ENCODE measurements at places on chromosomes 3 and 15.

GRCh38 chr3:111848283-111848682, 10.8 kb upstream of the PHLDB2 start:
- no peak for DNase-seq

- no peak for DNase-seq
Observed at GRCh38 chr15:80183886-80184285, 31.1 kb downstream of the FAH start.

GRCh38 chr3:156469456-156469855, 85.5 kb downstream of the SSR3 start:
- DNase-seq: no peak

DNA sequence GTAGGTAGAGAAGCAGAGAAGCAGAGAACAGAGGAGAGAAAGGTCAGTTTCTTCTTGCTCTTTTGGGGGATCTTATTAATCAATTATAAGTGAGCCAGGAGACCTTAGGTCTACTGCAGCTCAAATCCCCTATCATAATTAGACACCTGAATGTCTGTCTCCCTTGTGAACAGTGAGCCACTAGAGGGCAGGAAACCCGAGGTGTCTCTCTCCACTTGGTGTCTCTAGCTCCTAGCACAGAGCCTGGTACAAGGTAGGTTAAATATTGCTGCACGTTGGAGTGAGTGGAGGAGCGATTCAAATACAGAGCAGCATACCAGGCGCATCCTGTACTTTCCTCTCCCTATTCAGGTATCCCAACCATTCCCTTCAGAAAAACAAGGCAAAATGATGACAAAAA, 2.0 kb upstream of the ST8SIA2 start:
- DNase-seq: peak; percentile 15

- DNase-seq: no peak
Observed at GRCh38 chr3:183991403-183991802, 26.3 kb downstream of the ABCC5 start.

GRCh38 chr15:77846986-77847385, 214.3 kb upstream of the LINGO1 start:
- DNase-seq: no peak

DNA sequence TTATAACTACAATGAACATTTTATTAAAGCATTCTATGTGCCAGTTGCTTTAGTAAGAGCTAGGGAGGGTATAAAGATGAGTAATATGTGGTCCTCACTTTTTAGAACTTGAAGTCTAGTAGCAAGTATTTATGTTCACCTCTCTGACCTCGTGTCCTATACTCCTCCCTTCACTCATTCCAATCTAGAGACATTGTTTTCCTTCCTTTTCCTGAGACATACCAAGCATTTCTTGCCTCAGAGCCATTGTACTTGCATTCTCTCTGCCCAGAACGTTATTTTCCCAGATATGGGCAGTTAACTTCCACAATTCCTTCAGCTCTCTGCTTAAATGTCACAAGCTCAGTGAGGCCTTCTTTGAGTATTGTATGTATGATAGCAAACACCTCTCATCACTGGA, 408.6 kb downstream of the PDCD6IP start:
- no peak for DNase-seq

DNA sequence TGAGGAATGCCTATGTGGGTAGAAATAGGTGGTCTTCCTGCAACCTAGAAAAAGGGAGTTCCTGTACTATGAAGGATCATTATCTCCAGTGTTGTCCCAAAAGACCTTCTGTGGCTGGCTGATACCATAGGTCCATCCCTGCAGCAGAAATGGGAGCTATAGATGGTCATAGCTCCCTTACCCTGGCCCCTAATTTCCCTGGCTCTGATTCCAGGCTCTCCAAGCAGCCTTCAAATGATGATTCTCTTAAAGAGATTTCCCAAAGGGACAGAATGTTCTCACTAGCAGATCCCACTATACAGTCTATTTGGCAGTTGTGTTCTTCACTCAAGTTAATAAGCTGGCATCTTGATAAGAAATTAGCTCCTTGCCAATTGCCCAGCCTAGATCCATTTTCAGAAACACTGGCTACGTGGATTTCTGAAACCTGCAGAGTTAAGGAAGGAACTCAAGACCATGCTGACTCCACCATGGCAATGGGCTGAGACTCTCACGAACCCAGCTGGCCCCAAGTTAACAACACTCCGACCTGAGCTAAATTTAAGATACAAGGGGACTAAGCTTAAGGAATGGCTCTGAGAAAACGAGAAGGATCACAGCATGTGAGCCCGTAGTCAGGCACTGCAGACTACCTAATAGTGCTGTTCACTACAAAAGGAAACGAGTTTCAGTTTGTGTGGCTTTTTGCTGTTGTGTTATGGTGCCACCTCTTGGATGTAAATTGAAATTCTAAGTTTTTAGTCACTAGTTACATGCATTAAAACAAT, 11.4 kb downstream of the C15orf40 start:
- no peak for DNase-seq

GRCh38 chr15:43974852-43975251, 148.1 kb downstream of the WDR76 start:
- no peak for DNase-seq

DNA sequence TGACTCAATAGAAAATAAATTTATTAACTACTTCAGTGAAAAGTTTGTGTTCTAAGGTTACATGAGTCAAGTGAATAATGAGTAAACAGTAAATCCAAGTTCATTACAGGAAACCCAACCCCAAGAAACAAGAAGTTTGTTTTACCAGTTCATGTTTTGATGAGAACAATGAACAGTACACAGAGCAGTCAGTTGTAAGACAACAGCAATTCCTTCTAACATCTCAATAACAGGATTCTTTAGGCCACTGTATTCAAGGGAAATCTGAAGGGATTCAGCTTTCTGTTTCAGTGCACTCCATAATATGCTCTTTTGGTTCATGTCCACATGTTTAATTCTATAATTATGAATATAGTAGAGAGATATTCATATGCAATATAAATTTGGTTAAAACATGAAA, 18.4 kb downstream of the ATR start:
- DNase-seq: no peak

DNA sequence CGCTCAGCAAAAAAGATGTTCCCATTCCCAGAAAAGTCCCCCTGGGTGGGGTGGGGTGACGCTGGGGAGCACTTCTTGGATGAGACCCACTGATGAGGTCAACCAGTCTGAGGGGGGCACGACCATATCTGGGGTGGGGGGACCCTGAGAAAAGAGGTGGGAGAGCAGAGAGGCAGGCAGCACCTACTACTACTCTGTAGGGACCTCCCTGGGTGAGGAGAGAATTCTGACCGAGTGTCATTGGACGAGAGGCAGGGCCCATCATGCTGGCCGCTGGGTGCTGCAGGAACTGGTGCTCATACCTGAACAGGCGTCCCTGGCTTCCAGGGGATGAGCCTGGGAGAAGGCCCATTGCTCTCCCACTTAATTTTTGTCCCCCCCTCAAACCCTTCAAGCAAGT, 158.8 kb downstream of the KLF13 start:
- DNase-seq: no peak

DNA sequence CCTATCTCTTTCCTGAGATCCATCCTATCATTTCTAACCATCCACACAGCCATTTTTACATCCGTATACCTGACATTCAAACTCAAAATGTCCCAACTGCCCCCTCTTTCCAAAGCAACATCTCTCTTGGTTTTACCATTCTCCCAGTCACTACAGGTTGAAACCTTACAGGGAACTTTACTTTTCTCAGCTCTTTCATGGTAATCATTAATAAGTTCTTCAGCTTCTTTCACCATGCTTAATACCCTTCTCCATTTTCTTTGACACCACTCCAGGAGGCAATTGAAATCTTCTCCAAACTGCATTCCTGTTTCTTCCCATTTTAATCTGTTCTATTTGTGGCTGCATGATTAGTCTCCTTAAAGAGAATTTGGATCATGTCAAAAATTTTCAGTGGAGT, 352.5 kb downstream of the GAP43 start:
- no peak for DNase-seq
